Activated CD4-positive, alpha-beta T cell treated with anti-CD3 and anti-CD28 coated beads for 1 hour (primary cell): ENCODE measurements at places on chromosomes 6 and 20.

DNA sequence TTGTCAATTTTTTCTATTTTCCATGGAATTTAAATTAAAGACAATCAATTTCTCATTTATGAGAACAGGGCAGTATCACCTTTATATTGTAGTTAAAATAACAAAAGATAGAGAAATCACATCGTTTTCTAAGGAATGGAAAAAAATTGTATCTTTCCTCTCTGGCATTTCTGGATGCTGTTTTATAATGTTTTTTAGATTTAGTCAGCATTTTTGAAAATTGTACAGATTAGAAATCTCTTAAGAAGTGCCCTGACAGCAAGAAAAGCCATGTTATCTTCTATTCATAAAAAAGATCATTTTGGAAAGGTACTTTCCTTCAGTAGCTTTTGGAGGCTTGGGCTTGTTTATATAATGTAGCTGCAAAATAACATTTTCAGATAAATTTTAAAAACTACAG, 116.9 kb downstream of the PLG start:
- no peak for DNase-seq

DNA sequence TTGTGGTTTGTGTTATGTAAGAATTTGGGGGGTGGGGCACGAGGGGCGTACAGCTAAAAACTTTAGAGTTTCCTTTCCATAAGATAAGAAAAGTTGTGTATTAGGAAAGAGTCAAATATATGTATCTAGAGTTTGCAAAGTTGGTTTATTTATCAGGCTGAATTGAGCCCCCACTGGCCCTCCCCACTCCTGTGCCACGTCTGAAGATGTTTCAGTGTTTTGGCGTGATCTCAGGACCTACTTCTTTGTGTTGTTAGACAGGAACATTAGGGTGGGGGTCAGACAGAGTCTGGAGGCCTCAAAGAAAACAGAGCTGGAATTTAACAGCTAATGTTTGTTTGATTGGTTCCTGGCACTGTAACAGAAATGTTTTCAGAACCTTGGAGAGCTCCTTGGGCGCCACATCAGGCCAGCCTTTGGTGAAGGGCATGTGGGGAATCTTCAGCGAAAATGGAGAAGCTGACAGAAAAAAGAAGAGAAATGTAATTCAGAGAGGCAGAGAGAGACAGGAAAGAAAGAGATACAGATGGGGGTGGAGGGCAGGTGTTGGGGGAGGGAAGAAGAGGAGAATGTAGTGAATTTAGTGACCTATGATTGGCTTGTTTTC, 674 bp downstream of the NRSN1 start:
- DNase-seq: no peak

GRCh38 chr6:106490030-106490429, 129.5 kb downstream of the CRYBG1 start:
- no peak for DNase-seq

DNA sequence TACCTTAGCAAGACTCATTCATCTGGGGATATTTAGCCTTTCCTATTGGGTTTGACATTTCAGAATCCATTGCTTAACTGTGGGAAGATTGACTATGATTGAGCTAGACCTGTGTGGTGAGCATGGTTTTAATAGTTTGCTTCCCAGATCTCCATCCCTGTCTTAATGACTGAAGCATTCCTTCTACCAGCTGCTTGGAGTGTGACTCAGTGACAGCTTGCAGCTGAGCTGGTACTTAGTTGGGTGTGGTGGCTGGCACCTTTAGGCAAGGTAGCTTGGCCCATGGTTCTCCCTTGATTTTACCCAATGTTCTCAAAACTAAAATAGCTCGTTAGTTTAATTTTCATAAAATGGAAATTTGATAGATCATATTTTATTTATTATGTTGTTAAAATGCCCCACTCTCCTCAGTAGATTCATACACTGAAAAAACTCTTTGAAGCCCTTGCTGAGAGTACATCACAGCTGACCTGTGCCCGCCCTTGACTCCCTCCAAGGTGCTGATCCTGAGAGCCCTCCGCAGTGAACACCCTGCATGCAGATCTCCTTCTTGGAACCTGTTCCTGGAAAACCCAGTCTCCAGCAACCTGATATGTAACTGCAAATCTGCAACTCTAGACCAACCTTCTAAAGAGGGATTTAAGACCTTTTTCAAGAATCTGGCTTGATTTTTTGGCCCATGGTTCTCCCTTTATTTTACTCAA, 19.1 kb downstream of the DOK5 start:
- DNase-seq: no peak

DNA sequence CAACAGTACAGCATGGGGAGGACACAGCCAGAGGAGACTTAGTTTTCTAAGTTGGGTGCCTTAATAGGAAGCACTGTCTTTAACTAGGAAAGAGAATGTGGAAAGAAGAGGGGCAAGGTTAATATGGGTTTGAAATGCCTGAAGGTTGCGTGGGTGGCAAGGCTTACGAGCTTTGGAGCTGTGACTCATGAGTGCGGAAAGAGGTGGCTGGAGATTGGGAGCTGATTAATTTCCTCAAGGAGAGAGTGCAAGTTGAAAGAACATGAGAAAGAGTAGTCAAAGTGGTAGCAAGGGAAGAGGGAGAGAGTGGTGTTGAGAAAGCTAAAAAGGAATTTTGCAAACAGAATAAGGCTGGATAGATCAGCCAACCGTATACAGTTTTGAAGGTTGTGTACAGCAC, 315.1 kb upstream of the PRND start:
- no peak for DNase-seq

DNA sequence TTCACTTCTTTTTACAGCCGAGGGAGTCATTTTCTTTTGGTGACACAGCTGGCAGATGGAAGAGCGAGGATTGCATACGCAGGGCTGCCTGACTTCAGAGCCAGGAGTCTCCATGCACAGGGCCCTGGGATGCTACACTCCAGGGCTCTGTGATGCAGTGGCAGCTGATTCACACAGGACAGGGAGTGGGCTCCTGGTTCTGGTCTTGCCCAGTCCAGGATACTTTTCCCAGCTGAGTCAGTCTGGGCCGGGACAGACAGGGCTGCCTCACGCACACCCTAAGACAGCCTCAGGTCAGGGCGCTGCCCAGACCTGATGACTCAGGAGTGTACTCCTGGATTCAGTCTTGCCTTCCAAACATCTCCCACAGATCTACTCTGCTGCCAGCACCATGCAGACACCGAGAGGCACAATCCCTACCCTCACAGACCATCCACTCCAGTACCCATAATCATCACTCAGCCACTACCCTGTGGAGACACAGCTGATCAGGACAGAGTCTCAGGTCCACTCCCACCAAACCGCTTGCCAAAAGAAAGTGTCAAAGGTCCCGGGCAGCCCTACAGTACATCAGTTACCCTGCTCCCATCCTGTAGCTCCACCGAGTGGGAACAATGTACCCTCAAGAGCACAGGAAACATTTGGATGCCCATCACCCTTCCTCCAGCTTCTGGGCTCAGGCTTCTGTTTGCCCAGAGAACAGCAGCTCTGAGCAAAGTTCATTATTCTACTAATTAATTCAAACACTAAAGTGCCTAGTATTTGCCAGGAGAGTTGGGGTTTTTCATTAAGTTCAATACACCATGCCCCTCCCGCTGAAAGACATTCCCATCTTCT, 11.5 kb downstream of the SDC4 start:
- no peak for DNase-seq

GRCh38 chr20:59645271-59645670, 40.9 kb downstream of the PHACTR3 start:
- DNase-seq: no peak

- DNase-seq: no peak
Observed at GRCh38 chr6:5497896-5498578, 236.7 kb downstream of the FARS2 start.

GRCh38 chr6:133966654-133967329, 13.8 kb downstream of the TBPL1 start:
- no peak for DNase-seq

- no peak for DNase-seq
Observed at GRCh38 chr20:19253316-19253715, 40.9 kb downstream of the SLC24A3 start.

DNA sequence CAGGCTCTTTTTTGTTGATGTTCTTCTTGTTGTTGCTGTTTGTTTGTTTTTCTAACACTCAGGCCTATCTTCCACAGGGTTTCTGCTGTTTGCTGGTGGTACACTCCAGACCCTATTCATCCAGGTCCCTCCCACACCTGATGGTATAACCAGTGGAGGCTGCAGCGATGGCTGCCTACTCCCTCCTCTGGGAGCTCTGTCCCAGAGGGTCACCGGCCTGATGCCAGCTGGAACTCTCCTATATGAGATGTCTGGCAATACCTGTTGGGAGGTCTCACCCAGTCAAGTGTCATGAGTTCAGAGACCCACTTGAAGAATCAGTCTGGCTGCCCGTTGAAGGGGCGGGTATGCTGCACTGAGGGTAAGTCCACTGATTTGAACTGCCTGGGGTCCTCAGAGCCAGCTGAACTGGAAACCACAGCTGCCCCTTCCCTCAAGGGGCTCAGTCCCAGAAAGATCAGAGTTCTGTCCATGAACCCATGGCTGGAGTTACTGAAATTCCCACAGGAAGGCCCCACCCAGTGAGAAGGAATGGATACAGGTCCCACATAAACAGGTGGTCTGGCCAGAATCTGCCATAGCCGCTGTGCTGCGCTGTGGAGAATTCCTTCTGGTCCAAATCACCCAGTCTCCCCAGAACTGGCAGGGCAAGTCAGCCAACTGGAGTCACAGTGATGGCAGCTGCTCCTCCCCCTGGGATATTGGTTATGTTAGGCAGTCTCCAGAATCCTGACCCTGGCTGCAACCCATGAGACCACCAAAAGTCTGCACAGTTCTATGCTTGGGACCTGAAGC, 664.4 kb downstream of the FRK start:
- no peak for DNase-seq

DNA sequence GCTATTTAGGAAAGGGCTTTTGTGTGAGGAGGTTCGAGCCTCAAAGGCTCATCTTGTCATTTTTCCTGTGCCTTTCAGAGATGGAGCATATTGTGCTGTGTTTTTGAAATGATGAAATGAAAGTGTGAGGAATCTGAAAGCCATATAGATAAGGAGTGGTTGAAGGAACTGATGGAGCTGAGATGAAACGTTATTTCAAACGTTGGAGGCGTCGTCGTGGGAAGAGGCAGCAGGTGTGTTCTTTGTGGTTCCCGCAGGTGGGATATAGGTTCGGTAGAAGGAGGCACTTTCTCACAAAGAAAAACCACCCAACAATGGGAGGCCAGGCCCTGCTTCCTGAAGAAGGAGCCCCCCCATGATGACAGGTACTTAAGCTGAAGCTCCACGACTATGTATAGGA, 83.2 kb upstream of the SNAP25 start:
- DNase-seq: no peak

GRCh38 chr20:49750611-49751396, 37.1 kb upstream of the B4GALT5 start:
- DNase-seq: no peak

- DNase-seq: no peak
Observed at GRCh38 chr6:4124351-4124750, 11.0 kb downstream of the ECI2 start.

DNA sequence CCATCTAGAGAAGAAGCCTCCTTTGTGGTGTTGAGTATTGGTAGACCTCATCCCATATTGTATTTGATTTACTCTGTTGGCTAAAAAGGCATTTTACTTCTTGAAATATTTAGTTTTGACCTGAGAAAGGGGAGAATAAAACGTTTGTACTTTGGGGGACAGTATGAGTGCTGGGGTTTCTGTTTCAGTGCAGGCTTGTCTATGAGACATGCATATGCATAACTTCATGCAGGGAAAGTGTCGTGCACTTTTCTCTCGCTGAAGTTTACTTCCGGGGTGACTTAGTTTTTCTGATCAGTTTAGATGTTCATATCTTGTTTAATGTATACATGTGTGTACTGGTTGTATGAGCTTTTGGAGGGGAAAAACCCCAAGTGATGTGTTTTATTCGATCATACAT, 59.5 kb downstream of the UTRN start:
- DNase-seq: no peak

- DNase-seq: no peak
Observed at GRCh38 chr6:111445861-111446267, 37.2 kb downstream of the REV3L start.
